ENCODE measurements at places on chromosomes 16 and 17.
A peak's percentile ranks its signal among the peaks of the same experiment; 100 is the strongest.

DNA sequence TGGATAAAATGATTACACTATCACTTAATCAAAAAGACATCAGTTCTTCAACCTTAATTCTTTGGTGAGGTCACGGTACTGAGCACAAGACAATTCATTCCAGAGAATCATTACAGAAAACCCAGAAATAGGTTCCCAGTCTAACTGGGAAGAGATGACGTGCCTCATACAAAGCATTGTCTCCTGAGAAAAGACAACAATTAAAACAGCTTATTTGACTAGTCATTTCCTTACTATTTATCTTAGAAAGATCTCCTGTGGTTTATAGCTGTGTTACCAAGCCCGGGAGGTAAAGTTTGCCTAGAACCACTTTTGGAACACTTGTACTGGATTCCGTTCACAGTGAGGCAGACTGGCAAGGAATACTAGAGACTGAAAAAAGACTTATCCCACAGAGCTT, 5.1 kb downstream of the PHF12 start:
- DNase-seq = no peak

GRCh38 chr17:81084680-81085419, 49.9 kb downstream of the BAIAP2 start:
- DNase-seq = no peak

- no peak for DNase-seq
These were observed 8.2 kb upstream of the TBKBP1 start for GRCh38 chr17:47685556-47686275.

GRCh38 chr16:47778106-47778801, 317.1 kb downstream of the PHKB start:
- no peak for DNase-seq

DNA sequence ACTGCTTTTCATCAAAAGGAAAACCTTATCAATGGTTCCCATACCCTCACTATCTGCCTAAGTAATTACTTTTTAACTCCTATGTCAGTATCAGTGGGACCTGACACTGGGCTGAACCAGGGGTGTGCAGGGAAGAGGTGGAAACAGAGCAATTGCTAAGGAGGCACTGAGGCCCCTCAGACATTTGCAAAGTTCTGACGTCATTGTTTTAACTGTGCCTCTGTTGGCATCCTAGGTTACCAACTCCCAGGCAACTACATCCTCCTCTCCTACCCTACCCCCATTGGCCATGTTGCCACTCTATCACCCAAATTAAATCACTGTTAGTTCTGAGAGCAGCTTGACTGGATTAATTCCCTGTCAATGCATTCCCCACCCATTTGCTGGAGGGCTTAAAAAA, 8.0 kb upstream of the WWOX start:
- DNase-seq = no peak

DNA sequence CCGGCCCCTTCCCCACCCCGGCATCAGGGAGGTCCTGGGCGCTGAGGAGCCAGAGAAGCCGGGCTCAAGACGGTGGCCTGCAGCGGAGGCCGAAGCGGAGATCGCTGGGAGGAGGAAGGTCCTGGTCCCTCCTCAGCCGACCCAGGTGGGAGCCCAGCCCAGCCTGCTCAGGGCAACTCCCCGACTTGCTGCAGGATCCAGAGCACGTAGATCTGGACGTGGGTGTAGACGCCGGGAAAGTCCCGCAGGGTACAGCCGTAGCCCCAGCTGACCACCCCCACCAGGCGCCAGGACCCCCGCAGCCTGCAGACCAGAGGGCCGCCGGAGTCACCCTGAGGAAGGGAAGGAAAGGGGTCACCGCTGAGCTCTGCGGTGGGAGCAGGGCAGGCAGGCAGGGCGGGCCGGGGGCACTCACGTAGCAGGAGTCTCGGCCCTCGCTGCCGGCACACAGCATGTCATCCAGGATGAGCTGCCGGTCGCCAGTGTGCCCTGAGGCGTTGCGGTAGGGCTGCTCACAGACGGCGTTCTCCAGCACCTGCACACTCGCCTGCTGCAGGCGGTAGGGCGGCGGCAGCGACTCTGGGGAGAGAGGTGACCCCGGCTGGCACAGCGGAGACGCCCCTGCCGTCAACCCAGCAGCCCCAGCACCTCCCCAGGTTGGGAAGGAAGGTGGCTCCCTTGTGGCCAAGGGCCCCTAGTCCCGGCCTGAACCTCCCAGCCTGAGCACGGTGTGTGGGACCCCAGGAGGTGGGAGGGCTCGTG, 5.4 kb downstream of the TPSD1 start:
- no peak for DNase-seq

DNA sequence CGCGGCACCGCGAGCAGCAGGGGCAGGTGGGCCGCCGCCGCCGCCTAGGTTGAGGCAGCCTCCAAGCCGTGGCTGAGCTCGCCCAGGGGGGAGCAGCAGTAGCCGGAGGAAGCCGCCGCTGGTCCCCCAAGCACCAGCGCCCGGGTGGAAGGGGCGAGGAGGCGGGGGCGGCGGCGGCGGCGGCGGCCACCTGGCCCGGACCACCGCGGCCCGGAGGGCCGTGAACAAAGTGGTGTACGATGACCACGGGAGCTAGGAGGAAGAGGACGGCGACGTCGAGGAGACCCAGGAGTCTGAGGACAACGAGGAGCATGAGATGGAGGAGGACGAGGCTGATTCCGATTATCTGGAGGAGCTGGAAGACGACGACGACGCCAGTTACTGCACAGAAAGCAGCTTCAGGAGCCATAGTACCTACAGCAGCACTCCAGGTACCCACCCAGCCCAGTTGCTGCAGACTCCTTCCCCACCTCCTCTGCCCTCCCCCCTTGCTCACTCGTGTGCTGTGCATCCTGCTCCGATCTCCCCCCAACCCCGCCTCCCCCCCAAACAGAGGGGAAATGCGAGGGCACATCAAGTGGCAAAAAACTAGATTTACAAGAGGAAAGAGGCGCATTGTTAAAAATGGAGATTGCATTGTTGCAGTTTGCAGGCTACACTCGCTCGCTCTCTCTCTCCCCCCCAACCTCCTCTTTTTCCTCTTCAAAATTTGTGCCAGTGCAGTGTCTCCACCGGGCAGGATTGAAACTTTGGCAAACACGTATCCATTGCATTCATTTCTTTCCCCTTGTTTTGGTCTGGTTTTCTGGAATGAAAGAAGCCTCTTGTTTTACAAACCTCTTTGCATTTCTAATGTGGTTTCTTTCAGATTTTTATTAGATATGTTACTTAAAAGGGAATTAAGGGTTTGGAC, 41.8 kb upstream of the AMZ2 start:
- no peak for DNase-seq

DNA sequence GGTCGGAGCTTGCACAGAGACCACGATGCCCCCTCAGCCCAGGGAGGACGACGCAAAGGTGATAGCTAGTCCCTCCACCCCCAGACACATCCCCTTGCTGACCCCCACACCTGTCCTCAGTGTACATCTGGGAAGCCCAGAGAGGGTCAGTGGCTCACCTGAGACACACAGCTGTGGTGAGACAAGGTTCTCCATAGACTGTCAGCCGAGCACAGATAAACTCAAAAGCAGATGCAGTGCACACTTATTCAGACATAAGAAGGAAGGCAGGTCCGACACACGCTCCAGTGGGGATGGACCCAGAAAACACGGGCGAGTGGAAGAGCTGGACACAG, 19.6 kb downstream of the CBFA2T3 start:
- no peak for DNase-seq

DNA sequence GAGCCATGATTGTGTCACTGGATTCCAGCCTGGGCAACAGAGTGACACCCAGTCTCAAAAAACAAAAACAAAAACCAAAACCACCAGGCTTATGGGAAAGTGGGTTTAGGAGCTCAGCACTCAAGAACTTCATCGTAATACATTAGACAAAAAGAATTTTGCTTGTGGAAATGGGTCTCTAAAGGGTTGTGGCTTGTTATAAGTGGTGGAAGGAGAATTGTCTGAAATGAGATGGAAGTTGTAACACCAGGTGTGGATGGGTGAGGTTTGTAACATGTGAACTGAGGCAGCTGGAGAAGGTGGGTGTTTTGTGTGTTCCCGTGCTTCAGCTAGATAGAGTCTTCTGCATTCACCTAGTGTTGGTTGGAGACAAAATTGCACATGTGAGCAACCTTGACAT, 35.8 kb downstream of the CDH1 start:
- DNase-seq = no peak

DNA sequence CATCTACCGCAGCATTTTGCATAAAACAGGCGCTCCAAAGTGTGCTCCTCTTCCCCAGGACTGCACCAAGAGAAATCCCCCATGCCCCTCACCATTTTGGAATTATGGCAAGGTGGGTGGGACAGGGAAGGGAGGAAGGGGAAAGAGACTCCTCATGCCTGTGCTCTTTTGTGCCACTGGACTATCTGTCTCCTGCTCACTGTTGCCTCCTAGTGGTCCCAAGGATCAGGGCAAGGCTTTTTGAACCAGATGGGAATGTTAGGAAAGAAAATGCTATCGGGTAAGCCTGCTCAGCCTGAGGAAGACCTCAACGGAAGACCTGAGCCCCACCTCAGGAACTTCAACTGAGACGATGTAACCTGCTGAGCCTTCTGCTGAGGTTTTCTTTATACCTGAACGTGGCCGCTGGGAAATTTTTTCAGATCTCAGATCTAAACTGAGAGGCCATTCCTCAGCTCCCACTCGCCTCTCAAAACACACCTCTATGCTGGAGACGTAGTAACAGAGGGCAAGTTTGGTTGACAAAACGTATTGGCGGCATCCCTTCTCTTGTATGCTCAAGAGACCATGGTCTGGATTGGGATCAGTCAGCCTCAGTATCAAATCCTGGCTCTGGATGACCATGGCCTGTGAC, 58.3 kb downstream of the SPACA3 start:
- no peak for DNase-seq

GRCh38 chr16:49469311-49469670, 95.7 kb downstream of the C16orf78 start:
- DNase-seq = no peak

DNA sequence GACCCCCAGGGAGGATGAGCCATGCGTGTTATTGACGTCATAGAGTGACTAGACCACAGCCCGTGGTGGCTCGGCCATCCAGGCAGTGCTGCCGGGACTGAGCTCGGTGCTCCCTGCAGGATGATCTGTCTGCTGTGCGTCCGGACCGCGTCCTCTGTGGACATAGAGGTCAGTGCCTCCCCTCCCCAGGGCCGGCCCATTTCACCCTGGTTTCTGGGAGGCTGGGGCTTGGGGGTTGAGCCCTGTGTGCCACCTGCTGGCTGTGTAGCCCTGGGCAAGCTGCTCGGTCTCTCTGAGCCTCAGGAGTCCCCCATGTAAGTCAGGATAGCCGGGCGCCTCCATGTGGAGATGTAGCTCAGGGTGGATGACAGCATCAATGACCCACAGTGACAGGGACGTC, 8.3 kb downstream of the TSC2 start:
- DNase-seq = no peak

- no peak for DNase-seq
These were observed 217.8 kb upstream of the IRX5 start for GRCh38 chr16:54712866-54713265.

DNA sequence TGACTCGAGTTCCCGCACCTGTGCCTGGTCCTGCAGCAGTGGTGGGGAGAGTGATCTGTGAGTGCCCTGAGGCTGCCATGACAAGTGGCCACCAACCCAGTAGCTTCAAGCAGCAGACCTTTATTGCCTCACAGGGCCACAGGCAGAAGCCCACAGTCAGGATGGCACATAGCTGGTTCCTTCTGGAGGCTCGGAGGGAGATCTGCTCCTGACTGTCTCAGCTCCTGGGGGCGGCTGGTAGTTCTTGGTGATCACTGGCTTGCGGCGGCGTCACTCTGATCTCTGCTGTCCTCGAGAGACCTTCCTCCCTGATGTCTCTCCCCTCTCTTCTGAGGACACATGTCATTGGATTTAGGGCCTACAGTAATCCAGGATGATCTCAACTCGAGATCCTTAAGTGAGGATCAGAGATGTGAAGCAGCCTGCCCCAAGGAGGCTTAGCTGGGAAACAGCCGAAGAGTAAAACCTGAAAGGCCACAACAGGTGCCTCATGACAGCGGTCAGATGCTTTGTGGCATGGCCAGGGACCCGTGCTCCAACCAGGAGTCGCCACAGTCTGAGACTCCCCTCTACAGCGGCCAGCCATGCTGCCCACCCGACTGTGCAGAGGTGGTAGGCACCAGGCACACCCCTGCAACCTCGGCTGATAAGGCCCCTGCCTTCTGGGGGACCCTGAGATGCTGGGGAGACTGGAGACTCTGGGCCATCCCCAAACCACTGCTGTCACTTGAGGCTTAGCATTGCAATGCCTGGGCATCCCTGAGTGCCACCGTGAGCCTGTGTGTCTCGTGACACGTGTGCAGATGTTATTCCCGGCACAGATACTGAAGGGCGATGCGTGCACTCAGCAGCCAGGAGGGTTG, 30.0 kb upstream of the SLC38A10 start:
- DNase-seq = no peak

DNA sequence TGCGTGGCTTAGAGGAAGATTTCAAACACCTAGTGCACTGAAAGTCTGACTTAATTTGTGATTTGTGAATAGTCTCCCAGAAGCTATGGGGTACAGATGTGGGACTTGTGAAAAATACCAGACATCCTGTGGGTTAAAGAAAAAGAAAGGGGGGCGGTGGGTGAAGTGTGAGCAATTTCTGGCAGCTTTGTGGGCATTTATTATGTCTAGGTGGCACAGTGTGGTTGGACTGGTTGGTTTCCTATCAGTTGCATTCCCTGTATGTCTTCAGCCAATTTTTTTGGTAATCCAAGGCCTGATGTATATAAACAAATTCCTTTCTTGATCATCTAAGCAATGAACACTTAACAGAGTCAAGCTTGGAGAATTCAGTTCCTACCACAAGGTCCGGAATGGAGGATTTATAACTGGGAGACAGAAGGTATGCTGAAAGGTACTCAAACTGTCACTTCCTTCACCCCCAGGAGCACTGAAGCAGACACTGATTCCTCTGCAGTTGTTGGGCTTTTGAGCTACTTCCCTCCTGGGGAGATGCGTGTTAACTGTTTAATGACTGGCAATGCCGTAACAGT, 211.6 kb downstream of the WWOX start:
- DNase-seq = peak; percentile 70

DNA sequence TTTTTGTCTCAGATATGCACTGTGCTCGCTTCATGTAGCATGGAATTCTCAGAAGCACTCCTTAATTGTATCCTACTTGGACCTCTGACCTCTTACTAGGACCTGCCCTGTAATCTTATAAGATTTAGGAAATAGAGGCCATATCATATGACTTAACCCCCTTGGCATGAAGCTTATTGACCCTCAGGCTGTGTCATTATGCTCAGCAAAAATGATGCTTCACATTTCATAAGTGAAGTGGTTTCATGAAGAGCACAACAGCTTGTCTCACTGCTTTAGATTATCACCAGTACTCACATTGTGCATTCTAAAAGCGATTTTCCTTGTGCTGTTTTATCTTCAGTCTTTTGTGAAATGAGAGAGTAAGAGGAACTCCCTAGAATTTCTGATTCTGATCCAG, 6.4 kb downstream of the PHKB start:
- no peak for DNase-seq

GRCh38 chr17:47989159-47989558, 18.2 kb downstream of the CDK5RAP3 start:
- no peak for DNase-seq

DNA sequence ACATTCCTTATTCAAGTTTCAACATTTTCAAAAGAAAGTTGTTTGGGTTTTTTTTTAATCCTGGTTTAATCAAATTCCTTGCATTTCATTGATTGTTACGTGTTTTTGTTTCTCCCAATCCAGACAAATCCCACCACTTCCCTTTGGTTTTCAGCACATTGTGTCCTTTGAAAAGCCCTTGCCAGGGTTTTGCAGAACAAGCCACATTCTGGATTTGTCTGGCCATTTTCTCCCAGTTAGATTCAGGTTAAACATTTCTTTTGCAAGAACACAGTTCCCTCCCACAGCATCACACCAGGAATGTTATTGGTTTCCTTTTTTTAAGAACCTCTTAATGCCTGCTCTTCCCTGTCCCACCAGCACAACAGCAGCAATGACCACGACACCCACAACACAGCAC, 278.0 kb upstream of the SALL1 start:
- DNase-seq = no peak

- peak; percentile 45 for DNase-seq
These were observed 20.5 kb downstream of the SRCIN1 start for GRCh38 chr17:38585056-38585917.

Measured in umbilical cord (tissue), 2 donors.